Left renal cortex interstitium (tissue), 4 donors: ENCODE measurements at places on chromosomes 11 and 22.

- DNase-seq, result no peak
Measured at GRCh38 chr11:15742626-15743519, 613.5 kb downstream of the SOX6 start.

- no peak for DNase-seq
Measured at GRCh38 chr11:128471138-128471661, 116.2 kb downstream of the ETS1 start.

GRCh38 chr11:64086258-64087123 lies 50.8 kb downstream of the FLRT1 start:
- DNase-seq, result no peak

- no peak for DNase-seq
Measured at GRCh38 chr11:68328374-68329091, 16.1 kb downstream of the LRP5 start.

DNA sequence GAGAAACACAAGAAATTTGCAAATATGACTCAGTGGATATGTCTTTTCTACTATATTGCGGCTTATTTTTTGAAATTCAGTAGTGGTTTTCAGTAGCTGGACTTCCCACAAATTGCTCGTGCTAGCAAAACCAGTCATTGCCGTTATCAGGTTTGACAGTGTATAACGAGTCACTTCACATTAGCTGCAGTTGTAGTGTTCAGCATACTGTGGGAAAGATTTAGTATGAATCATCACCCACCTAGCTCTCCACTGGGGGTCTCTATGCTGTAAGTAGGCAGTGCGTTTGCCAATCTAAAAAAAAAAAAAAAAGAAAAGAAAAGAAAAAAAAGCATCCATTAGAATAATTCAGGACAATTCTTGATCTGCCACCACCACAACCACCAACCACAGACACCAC lies 1318.9 kb downstream of the LRRC4C start:
- DNase-seq, result no peak

DNA sequence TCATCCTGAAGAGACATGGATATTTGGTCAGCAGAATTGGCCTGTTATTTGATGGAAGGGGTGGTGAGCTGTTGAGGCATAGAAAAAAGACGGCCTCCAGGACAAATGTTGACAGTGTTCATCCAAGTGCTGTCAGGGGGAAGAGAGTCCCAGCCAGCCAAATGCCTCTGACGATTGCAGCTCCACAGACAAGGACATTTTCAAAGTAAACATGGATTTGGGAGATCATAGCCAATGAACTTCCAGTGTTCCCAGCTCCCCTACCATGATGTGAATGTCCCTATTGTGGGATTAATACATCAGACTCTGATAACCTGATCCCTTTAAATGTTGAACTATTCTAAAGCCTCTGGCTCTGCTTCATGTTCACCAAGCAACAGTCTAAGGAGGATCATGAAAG lies 31.2 kb upstream of the PSMA1 start:
- DNase-seq, result no peak

- DNase-seq, result no peak
Measured at GRCh38 chr22:45602004-45602733, 69.5 kb upstream of the ATXN10 start.

- DNase-seq, result no peak
Measured at GRCh38 chr22:36773935-36774334, 2.0 kb downstream of the IFT27 start.

DNA sequence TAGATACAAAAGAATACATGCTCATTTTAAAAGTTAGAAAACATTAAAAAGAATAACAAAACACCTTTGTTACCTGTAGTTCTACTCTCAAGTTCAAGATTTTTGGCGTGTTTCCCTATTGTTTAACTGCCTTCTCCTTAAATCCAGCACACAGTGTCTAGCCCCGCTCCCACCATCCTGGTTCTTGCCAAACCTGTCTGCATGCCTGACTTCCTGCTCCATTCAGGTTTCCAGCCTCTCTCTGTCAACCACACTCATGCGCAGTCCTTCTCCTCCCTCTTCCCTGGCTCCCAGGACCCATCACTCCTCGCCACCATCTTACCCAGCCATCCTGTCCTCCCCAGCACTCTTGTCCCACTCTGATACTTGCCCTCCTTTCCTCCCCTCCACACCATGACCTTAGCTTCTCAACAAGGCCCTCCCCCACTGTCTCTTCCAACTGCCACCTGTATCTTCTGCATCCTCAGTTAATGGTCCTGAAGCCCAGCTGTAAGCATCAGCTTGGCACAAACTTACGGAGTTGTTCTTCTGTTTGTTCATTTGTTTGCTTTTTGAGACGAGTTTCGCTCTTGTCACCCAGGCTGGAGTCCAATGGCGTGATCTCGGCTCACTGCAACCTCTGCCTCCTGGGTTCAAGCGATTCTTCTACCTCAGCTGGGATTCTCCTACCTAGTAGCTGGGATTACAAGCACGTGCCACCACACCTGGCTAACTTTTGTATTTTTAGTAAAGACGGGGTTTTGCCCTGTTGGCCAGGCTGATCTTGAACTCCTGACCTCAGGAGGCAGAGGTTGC lies 7.5 kb upstream of the MYH9 start:
- no peak for DNase-seq

GRCh38 chr11:64340671-64341335 lies 799 bp downstream of the CCDC88B start:
- no peak for DNase-seq

DNA sequence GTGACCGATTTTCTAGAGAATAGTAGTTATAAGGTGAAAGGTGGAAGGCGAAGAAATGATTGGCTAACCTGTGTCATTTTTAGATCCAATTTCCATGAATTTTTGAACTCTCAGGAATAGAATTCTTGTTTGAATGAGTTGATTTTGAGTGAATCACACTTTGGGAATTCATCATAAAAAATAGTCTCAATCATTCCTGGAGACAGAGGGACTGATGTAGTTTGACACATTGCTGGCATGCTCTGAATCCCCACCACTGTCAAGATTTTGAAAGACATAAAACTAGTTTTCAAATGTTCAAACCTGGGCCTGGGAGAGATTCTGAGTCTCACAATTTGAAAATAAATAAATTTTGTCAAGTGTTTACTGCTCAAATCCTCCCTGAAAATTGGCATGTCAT lies 861.4 kb upstream of the RAG2 start:
- DNase-seq, result no peak

DNA sequence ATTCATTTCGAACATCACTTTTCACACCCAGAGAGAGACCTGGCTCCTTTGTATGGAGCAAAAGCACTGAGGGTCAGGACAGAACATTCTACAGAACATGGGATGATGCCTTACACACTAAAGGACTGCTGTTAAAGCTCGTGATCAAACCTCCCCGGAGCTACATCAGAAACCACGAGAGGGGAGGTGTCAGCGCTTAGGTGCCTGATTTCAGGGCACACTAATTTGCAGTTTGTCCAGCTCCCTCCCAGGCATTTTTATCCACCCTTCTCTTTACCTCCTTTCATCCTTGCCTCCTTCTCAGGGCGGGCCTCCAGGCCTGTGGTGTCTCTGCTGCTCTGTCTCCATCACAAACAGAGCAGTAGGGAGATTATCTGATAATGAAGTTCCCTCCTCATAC lies 127.5 kb downstream of the VPREB1 start:
- DNase-seq, result no peak

DNA sequence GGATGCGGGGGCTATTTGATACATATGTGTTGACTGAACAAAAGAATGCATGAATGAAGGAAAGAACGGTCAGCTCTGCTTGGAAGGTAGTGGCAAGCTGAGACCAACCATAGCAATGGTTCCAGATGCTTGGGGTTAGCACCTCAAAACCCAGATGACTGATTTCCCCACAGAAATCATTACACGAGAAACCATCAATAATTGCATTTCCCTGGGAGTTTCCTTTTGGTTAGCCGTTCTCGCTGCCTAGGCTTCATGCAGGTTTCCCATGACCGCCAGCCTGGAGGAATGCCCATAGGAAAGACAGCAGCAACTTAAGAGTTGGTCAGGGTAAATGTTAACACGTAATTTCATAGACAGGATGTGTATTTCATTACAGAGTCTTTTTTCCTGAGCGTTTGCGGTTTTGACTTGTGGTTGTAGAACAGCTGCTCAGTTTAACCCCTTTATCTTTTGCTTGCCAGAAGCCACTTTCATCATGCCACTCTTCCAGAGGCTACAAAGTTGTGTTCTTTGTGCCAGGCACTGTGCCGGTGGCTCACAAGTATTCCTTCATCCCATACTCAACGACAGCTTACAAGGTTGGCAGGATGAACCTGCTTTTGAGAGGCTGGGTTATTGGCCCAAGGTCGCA lies 2.8 kb downstream of the IL17RA start:
- no peak for DNase-seq

GRCh38 chr22:47225080-47225930 lies 462.9 kb downstream of the TBC1D22A start:
- DNase-seq, result no peak

GRCh38 chr22:22773979-22774604 lies 113.5 kb upstream of the IGLL5 start:
- DNase-seq, result no peak

DNA sequence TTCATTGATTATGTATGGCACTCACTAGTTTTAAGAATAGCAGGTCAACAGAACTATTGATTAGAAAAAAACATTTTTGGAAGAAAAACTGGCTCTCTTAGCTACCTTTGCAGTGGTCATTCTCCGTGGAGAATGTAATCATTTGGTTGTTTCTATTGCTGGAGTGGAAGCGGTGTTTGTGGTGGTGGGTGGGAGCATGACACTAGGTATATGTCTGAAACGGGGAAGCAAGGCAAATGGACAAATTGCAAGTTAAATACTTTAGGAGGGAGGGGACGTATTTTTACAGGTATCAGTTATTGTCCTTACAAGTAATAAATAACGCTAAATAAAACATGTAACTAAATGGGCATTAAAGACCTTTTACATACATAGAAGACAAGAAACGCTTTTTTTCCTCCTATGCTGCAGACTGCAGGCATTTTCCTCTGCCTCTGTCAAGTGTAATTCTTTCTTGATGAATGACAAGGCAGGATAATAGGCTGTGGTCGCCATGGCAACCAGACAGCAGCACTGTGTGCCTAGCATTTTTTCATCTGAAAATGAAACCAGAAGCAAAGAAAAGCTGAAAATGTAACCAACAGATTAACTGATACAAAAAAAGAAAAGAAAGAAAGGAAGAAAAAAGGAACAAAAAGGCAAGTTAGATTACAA lies 46.2 kb downstream of the BLID start:
- DNase-seq, result peak; percentile 55

DNA sequence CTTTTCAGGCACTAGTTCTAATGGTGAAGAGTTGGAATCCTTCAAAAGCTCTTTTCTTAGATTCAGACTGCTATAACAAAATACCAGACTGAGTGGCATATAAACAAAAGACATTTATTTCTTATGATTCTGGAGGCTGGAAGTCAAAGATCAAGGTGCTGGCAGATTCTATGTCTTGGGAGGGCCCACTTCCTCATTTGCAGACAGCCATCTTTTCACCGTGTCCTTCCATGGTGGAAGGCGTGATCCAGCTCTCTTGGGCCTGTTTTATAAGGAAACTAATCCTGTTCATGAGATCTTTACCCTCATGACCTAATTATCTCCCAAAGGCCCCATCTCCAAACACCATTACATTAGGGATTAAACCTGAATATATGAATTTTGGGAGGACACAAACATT lies 124.0 kb downstream of the NAV2 start:
- DNase-seq, result no peak

DNA sequence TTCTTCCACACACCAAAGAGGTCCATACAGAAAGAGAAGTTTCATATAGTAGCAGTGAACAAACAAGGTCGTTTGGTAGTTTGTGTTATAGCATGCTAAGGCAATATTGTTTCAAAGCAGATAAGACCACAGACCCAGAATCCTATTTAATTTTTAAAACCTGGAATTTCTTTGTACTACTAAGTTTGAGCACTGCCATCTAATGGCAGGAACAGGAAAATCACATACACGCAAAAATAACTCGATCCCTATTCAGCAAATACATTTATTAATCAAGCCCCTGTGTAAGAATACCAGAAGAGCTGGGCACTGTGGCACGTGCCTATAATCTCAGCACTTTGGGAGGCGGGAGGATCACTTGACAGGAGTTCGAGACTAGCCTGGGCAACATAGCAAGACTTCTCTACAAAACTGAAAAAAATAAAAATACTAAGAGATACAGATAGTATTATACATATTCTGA lies 2.9 kb upstream of the BTBD10 start:
- DNase-seq, result peak; percentile 9

DNA sequence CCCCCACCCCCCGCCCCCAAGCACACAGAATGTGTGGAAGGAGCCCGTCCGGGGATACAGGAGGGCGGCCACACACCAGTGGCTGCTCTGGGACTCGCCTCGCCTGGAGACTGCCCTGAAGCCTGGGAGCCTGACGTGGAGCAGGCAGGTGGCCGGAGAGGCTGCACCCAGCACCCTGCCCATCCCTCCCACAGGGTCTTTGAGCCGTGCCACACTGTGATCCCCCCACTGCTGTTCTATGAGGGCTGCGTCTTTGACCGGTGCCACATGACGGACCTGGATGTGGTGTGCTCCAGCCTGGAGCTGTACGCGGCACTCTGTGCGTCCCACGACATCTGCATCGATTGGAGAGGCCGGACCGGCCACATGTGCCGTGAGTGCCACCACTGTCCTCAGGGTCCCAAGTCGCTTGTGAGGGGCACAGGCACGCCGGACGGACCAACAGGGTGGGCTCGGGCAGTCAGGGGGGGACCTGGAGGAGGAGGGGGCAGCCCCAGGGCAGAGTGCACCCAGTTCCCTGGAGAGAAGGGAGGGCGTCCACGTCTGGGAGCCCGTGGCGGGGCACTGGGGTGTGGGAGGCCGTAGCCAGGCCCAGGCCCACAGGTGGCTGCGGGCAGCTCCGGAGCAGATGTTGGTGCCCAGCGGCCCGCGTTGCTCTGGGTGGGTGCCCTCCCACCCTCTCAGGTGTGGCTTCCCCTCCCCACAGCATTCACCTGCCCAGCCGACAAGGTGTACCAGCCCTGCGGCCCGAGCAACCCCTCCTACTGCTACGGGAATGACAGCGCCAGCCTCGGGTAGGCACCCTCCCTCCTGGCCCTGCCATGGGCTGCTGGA lies 27.0 kb upstream of the MUC5B start:
- no peak for DNase-seq

DNA sequence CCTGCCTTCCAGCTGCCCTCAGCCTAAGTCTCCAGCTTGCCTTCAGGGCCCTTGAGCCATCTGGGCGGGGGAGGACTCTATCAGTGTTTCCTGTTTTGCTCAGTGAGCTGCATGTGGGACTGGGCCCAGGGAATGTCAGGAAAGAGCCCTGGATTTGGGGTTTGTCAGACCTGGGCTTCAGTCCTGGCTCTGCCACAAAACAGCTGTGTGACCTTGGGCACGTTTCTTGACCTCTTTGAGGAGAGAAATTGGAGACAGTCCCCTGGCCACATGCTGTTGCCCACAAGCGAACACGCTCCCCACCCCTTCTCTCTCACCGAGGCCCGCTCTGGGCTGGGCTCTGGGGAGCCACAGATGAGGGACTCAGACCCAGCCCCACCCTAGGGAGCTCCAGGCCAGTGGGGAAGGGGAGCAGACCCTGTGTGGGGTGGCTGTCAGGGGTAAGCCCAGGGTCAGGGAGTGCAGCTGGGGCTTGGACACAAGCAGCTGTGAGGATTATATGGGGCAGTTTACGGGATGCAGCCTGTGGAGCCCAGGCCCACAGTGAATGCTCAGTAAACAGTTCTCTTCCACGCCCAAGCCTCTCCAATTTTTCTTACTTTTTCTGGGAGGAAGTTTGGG lies 12.3 kb downstream of the MYO7A start:
- no peak for DNase-seq

GRCh38 chr11:105000167-105000566 lies 22.8 kb downstream of the CASP5 start:
- no peak for DNase-seq
